Right atrium auricular region (tissue), 2 donors: ENCODE measurements at places on chromosomes 3 and 15.

DNA sequence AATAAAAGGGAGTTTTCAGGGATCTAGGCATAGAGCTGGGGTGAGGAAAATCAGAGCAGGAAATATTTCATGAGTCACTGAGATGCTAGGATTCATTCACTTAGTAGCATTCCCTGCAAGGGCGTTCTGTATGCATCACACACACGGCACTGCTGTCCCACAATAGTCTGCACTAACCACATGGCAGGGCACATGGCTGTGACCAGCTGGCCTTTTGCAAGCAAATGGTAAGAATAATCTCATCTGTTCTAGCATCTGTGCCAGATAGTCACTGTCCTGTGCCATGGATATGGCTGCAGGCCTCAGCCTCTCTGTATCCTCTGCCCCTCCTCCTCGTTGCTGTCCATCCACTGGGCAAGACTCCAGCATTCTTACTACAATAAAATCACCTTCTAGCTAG, 37.8 kb downstream of the BOC start:
- no peak for DNase-seq

GRCh38 chr15:93451822-93452221, 362.8 kb upstream of the RGMA start:
- no peak for DNase-seq

GRCh38 chr3:126465928-126466544, 9.7 kb downstream of the ZXDC start:
- DNase-seq = no peak

DNA sequence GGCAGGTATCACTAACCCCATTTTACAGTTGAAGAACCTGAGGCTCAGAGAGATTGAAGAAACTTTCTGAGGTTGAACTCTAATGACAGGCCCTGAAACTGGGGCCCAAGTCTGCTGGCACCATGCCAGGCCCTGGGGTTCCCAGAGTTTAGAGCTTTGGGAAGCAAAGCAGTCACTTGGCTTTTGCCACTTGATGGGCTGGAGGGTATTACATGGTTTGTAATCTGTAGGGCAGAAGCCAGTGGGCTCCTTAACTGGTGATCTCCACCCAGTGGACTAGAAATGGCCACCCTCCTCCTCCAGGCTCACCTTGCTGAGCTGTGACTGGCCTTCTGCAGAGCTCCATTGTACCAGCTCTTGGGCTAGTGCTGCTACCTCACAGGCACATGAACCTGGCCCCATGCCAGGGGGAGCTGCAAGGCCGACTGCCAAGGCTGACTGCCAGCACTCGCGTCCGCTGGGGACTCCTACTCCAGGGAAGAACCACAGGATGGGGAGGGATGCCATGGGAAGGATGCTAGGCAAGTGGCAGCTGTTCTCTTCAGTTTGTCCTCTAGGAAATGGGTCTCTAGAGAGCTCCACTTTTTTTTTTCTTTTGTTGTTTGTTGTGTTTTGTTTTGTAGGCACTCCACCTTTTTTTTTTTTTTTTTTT, 104.8 kb downstream of the ETFA start:
- peak; percentile 80 for DNase-seq

GRCh38 chr3:139517321-139518065, 22.0 kb downstream of the RBP1 start:
- DNase-seq = no peak

GRCh38 chr3:21962456-21962855, 211.4 kb upstream of the ZNF385D start:
- DNase-seq = no peak

- peak; percentile 85 for DNase-seq
Measured at GRCh38 chr3:46705022-46705530, 3.9 kb downstream of the TMIE start.

- DNase-seq = no peak
Measured at GRCh38 chr15:39623529-39623931, 42.7 kb downstream of the THBS1 start.

GRCh38 chr3:134885877-134886621, 91.0 kb downstream of the EPHB1 start:
- DNase-seq = no peak

- DNase-seq = no peak
Measured at GRCh38 chr3:161649900-161650484, 153.4 kb downstream of the OTOL1 start.
